Activated CD4-positive, alpha-beta T cell treated with anti-CD3 and anti-CD28 coated beads for 36 hours (primary cell): ENCODE measurements at places on chromosomes 16 and 17. TPM values are rescaled to one million over a fixed set of nuclear protein-coding genes. Genes with fewer than 3 reads are reported as not detected.

The CSH1 gene
- total RNA-seq, result not detected

The SPAG7 gene
- 61.4 TPM for total RNA-seq

The KRT33B gene
- total RNA-seq, result not detected

The PIK3R5 gene
- 20.4 TPM for total RNA-seq

- DNase-seq, result no peak
Observed at GRCh38 chr17:43449470-43450248, 34.1 kb upstream of the DHX8 start.

DNA sequence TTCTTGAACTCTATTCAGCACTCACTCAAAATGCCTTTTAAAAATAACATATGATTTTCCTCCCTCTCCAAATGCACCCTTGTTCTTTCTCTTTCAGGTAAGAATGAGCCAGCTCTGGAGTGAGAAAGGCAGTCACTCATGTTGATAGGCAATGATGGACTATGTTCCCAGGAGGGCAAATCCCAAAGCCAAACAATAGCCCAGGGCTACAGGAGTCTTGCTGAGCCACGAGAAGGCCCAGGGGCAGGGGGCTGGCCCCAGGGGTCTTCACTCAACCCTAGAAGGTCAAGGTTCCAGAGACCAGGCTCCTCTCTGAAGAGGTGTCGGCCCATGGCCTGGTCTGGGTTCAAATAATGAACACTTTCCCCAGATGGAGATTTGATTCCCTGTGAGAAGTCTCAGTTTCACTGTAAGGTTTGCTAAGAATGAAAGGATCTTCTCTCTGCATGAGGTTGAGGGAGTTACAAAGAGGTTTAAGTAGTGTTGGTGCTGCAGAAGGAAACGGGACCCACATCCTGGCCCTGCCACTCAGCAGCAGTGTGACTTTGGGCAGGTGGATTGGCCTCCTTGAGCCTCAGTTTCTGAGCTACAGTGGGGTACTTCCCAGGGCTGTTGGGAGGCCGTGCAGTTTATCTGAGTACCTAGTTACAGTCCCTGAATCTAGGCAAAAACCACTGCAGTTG lies 49.0 kb downstream of the RTN4RL1 start:
- DNase-seq, result peak; percentile 31

GRCh38 chr17:70492368-70492767 lies 323.0 kb downstream of the KCNJ2 start:
- DNase-seq, result no peak

GRCh38 chr17:7781429-7781828 lies 52.6 kb upstream of the KDM6B start:
- DNase-seq, result no peak

GRCh38 chr16:81449241-81449640 lies 4.6 kb downstream of the CMIP start:
- no peak for DNase-seq

- DNase-seq, result peak; percentile 88
Observed at GRCh38 chr16:17070882-17071592, 399.7 kb downstream of the XYLT1 start.

DNA sequence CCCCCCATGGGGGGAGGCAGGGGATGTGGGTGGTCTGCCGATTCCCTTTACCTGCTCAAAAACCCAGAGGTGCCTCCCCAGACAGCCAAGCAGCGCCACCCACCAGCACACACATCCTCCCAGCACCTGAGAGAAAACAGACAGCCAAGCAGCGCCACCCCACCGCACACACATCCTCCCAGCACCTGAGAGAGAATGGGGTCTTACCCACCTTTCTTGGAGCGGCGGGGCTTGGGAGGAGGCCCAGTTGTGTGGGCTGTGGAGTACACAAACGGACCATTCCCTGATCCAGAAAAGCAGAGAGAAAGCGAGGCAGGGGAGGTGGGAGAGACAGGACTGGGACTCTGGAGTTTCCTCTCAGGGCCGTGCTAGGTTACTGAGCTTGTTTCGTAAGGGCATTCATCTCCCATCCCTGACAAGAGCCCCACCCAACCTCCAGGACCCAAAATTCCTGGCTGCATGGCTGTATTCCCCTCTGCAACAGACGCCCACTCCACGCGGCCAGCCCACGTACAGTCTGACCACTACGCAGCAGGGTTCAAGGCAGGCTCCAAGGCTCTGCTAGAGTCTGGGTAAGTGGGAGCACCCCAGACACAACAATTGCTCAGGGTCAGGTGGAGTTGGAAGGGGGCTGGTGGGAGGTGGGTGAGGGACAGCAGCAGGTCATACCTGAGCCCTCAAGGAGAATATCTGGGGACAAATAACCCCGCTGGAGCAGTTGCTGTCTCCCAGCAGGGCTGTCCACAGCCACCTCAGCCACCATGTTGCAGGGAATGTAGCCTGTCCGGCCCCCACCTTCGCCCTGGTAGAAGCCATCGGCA lies 22.3 kb downstream of the TSPOAP1 start:
- no peak for DNase-seq

GRCh38 chr17:40454613-40454995 lies 11.4 kb downstream of the IGFBP4 start:
- DNase-seq, result no peak

DNA sequence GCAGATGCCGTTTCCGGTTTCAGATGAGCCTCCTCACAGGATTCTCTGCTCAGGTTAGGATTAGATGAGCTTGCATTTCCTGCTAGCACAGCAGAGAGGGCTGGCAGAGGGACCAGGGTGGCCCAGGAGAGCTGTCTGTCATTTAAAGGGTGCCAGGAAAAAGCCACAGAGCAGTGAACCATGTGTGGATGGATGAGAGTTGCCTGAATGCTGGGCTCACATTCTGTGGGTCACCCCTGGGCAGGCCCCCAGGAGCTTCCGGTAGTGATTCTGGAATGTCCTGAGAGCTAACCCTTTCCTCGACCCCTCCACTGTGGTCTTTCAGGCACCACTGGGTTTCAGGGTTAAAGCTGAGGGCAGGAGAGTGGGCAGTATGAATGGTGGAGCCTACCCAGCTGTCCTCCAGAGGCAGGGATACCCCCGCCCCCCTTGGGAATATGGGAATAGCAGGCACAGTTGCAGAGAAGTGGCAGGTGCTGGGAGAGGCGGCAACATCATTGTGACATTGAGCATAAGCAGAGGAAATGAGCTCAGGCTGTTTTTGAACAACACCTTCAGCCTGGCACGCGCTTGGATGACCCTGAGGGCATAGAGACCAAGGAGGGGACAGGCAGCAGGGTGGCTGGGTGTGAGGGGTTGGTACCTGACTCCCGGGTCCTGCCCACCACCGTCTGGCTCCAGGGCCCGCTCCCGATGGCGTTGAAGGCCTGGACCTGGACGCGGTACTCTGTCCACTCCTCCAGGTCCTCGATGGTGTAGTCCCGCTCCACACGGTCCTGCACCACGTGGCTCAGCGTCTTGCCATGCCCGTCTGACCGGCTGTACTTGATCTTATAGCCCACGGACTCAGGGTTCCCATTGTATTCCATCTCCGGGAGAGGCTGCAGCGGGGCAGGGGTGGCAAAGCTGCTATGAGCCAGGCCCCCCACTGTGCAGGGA lies 83.0 kb upstream of the CDC42EP4 start:
- no peak for DNase-seq

DNA sequence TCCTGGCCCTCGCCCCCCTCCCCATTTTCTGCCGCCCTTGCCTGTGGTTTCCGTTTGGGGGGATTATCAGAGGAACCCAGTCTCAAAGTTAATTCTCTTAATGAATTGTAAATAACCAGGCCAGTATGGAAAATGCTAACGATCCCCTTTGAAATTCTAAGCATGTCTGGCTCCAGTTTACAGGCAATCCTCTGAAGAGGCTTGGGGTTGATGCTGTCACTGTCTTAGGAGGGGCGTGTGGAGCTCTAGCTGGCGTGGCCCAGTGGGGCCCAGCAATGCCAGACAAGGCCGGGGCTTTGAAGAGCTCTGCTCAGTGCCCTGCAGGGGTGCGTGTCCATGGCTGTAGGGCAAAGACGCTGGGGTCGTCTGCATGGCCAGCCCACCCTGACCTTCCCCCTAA lies 164.6 kb downstream of the CYLD start:
- no peak for DNase-seq

DNA sequence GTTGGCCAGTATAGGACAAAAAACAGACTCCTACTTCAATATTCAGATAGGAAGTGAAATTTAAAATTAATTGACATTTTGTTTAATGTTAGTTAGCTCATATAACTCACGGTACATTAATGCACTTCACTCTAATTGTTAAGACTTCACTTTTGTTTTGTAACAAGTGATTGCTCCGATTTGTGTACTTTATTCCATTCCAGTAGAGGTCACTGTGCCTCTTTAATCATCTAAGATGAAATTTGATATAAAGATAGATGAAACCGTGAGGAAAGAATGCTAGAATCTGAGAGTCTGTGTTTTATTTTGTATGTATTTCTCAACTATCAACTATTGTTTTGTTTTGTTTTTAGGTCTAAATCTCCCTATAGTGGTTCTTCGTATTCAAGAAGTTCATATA lies 29.0 kb downstream of the RBBP6 start:
- DNase-seq, result no peak

GRCh38 chr16:30004811-30005242 lies 6.0 kb downstream of the DOC2A start:
- no peak for DNase-seq

- DNase-seq, result no peak
Observed at GRCh38 chr16:86977076-86977676, 340.0 kb downstream of the C16orf95 start.

GRCh38 chr16:49441366-49441780 lies 67.8 kb downstream of the C16orf78 start:
- peak; percentile 81 for DNase-seq

DNA sequence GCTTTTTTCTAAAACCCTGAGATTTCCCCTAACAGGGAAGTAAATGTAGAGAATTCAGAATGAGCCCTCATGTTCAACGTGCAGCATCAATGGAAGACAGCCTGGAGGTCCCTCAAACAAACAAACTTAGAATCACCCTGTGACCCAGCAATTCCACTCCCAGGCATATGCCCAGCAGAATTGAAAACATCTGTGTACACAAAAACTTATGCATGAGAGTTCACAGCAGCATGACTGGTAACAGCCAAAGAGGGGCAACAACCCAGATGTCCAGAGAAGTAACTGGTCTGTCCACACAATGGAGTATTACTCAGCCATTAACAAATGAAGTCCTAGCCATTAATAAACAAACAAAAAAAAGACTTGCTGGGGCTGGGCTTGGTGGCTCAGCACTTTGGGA lies 252.7 kb downstream of the PARN start:
- DNase-seq, result no peak

DNA sequence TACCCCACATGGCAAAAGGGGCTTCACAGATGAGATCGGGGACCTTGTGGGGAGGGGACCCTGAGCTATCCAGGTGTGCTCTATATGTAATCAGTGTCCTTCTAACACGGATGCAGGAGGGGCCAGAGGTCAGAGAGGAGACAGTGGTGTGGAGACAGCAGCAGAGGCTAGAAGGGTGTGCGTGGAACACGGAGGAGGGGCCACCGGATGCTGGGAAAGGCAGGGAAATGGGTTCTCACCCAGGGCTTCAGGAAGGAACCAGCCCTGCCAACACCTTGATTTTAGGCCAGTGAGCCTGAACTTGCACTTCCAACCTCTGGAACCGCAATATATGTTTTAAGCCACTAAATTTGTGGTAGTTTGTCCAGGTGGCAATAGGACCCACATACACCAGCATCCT lies 4.6 kb upstream of the SLC38A8 start:
- DNase-seq, result no peak

GRCh38 chr17:45288825-45289224 lies 26.9 kb upstream of the SPATA32 start:
- DNase-seq, result no peak

GRCh38 chr17:933312-934073 lies 46.1 kb downstream of the NXN start:
- no peak for DNase-seq

GRCh38 chr16:88780142-88781062 lies 4.6 kb downstream of the PIEZO1 start:
- peak; percentile 29 for DNase-seq

DNA sequence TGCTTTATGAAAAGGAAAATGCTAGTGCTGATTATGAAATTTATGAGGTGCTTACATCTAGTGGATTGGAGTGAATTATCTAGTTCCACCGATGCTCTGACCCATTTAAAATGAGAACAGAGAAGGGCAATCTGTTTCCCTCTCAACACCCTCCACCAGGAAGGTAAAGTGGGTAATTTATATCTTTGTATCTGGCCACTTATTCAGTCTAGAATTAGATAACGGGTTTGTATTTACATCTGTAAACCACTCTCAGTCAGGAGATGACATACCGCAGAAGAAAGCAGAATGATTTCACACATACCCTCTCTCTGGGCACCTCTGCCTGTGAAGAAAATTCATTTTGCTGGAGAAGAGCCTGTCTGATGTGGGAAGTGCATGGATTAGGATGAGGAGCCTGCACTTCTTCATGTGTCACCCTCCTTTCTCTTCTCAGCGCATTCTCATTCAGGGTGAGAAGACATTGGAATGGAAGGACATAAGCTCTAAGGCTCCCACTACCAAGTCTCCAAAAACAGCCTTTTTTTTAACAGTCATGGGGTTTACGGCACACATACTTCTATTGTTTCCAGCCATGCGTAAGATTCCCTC lies 646.7 kb upstream of the SALL1 start:
- no peak for DNase-seq

- peak; percentile 92 for DNase-seq
Observed at GRCh38 chr16:85898521-85899442, at the start of gene IRF8. IRF8 (plus strand) TSS chr16:85899162; CDS start chr16:85903016, 3,854 bp downstream.

DNA sequence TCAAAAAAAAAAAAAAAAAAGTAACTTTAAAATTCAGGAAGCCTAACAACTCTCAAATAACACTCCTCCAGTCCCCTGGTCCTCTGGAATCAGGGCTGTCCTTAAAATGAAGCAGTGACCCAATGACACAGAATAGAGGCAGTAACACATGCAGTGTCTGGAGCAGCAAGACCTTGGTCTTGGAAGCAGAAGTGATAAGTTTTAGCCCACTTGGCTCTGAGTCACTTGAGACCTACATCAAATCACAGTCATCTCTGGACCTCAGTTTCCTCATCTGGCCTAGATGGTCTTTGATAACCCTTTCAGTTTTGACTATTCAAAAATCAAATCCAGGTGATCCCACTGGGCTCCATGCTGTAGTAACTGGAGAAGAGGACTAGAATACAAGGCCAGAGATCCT lies 39.0 kb downstream of the LYRM1 start:
- no peak for DNase-seq

GRCh38 chr17:76484228-76484725 lies 16.9 kb downstream of the AANAT start:
- DNase-seq, result no peak

- no peak for DNase-seq
Observed at GRCh38 chr17:49989518-49989880, 5.5 kb downstream of the DLX3 start.

DNA sequence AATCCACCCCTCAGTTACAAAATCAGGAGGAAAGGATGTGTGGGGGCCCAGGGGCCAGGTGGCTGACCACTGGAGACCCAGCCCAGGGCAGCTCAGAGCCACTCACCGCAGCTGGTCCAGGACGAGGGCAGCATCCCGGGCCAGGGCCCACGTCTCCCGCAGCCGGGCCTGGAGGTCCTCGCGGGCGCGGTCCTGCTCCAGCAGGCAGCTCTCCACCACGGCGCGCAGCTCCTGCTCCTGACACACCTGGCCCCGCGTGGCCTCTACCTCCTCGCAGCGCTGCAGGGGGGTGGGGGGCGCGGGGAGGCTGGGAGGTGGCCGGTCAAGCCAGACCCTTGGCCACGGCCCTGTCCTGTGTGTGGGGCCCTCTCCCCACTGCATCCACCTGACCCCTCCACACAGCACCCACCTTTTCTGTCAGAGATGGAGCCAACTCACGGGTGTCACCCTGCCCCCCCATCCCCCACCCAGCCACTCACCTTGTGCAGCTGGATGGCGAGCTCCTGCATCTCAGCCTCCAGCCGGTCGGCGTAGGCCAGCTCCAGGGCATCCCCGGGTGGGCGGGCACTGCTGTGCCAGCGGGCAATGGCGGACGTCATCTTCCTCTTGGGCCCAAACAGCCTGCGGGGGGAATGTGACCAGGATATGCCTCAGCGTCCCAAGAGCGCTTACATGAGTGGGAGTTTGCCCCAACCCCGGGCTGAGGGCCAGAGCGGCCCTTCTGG lies 5.1 kb downstream of the NUDT16L1 start:
- DNase-seq, result no peak
